Stimulated activated CD4-positive, alpha-beta T cell treated with anti-CD3 and anti-CD28 coated beads, Interleukin-2, amount 100 ng/mL, for 24 hours (primary cell): ENCODE measurements at places on chromosomes 5 and 9.

DNA sequence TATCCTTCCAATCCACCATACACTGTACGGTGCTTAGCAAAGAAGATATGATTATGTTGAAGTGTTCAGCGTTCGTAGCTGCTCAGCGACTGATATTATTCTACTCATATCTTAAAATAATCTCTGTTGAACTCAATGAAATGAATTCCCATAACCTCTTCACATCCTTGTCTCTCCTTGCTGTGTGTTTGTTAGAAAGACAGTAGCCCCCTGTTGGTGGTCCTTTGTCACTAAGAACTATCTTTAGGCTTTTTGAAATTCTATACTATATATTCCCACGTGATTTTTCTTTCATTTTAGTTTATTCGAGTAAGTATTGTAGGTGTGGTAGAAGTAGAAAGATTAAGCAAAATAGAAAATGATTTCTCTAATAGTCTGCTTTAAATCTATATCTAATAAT is 762.8 kb upstream of the WWC1 start:
- DNase-seq, result no peak

- peak; percentile 68 for DNase-seq
These were observed 72.8 kb downstream of the PSAT1 start for GRCh38 chr9:78369639-78370219.

GRCh38 chr5:11482011-11482410 is 422.2 kb downstream of the CTNND2 start:
- DNase-seq, result no peak

- DNase-seq, result no peak
These were observed 29.8 kb downstream of the CORO2A start for GRCh38 chr9:98162613-98163012.

GRCh38 chr5:121725450-121725849 is 126.2 kb upstream of the FTMT start:
- DNase-seq, result no peak

DNA sequence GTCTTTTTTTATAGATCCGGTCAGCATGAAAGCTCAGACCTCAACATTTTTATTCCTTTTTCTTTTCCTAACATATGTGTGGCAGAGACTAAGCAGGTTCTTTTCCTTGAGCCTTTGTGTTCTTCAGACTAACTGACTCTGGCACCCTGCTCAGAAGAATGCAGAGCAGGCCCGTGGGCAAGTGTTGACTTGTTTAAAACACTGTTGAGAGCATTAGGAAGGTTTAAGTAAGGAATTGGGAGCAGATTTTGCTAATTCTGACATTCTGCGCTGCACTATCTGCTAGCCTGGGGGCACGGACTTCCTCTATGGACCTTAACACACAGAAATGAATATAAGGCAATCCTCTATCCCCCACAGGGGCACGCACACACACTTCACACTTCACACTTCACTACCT is 182.5 kb upstream of the PIK3R1 start:
- DNase-seq, result no peak

DNA sequence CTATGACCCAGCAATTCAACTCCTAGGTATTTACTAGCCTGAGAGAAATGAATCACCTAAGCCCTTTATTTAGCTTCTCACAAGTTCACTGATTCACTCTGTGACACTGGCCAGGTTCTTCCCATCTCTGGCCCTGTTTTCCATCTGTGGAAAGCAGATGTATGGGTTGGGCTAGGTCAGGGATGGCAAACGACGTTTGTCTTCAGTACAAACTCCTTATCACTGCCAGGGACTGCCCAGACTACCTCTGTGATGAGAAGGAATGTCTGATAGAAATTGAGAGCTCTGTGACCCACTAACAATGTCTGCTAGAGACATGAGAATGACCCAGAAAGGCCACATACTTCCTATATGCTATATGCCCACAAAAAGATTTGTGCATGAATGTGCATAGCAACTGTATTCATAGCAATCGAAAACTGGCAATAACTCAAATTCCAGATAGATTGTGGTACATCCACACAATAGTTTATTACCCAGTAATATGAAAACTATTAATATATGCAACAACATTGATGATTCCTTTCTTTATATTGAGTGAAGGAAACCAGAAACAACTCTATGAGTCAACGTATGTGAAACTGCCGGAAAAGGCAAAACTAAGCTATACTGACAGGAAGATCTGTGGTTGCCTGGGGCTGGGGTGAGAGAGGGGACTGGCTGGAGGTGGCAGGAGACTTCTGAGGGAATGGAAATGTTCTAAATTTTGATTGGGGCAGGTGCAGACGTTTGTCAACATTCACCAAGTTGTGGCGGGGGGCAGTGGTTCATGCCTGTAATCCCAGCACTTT is 32.0 kb upstream of the ADAM19 start:
- DNase-seq, result peak; percentile 66

GRCh38 chr5:116360008-116360853 is 214.4 kb downstream of the SEMA6A start:
- no peak for DNase-seq

GRCh38 chr5:125209650-125210049 is 463.2 kb upstream of the ZNF608 start:
- DNase-seq, result no peak

DNA sequence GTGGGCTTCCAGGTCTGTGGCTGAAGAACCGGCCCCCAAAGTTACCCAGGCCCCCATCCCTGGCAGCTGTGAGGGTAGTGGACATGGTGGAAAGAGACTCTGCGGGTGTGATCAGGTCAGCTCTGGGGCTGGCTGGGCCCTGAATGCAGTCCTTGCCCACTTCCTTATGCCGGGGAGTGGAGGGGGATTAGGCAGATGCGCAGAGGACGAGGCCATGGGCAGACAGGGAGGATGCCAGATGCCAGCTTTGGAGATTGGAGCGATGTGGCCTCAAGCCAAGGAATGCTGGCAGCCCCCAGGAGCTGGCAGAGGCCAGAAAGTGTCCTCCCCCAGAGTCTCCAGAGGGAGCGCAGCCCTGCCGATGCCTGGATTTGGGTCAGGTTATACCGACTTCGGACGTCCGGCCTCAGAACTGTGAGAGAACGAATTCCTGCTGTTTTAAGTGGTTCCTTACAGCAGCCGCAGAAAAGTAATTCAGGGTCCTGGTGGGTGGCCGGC is 69.8 kb downstream of the ADAMTS2 start:
- DNase-seq, result no peak

- no peak for DNase-seq
These were observed 43.3 kb downstream of the IRX2 start for GRCh38 chr5:2708132-2708531.

GRCh38 chr5:30343707-30344106 is 849.8 kb upstream of the CDH6 start:
- no peak for DNase-seq

DNA sequence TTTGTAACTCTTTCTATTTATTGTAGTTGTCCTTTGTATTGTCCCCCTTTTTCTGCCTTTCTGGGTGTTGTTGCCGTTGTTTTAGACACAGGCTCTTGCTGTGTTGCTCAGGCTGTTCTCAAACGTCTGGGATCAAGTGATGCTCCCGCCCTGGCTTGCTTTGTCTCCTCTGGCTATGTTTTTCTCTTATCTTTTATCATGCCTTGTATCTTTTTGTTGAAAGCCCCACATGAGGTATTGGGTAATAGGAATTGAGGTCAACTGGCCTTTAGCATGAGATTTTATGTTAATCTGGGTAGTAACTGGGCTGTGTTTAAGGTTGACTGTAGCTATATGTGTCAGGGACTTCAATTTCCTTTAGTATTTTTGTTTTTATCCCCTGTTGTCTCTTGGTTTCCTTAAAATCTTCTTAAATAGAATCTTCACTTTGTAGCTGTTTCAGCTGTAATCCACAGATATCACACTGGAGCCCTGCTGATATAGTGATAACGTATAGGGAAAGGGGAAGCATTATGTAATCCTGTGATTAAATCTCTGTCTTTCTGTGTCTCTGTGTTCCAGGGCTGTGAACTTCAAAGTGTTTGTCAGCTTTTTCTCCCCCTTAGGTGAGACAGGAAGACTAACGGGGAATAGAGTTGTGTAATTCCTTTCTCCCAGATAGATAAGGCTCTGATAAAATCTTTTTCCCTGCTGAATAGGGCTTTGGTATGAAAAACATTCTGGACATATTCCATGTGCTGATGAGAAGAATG is 25.9 kb upstream of the CACNA1B start:
- no peak for DNase-seq

DNA sequence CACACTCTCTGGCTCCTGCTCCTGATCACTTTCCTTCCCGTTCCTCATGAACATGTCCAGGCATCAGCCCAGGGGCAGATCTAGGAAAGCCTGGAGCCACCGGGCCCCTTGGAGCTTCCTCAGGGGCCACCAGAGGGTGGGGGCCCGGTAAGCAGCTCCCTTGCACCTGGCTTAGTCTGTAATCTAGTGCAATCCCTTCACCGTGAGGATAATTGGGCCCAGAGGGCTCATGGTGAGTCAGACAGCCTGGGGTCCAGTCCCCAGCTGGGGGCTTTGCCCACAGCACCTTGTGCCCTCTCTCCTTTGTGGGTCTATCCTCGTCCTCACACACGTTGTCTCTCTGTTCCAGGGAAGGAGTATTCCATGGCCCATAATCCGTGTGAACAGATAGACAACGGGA is 10.4 kb upstream of the ALDH1B1 start:
- DNase-seq, result no peak

GRCh38 chr9:89388868-89389177 is 70.5 kb downstream of the SECISBP2 start:
- DNase-seq, result no peak

DNA sequence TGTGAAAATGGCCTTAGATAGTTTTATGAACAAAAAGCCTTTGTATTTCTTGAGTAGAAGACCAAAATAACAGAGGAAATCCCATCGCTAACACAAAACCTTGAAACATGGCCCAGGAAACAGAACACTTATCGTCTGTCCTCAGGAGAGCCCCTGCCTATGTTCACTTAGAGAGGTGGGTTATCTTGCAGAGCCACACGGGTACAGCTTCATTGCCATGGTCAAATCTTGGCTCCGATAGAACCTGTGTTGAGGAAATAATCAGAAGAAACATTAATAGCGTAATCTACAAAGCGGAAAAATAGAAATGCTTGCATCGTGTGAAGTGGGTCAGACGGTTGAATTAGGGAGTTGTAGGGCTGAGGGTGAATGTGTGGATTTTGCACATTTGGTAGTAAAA is 216.1 kb downstream of the MAST4 start:
- DNase-seq, result no peak

DNA sequence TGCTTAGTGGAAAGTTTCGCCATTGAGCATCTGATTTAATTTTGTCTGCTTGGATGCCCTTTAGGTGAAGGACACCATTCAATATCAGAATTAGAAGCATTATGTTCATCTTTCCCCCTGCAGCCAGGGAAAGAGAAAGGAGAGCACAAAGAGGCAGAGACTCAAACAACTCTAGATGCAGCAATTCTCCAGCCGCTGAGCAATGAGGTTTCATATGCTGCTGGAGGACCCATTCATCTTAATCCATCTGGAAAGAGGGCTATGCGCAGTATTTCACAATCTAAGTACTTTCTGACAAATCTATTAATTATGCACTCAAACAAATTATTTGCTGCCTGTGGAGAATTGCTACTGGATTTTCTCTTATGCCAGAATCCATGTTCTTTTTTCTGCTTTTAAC is 527.0 kb upstream of the TUSC1 start:
- DNase-seq, result no peak

GRCh38 chr9:106334081-106334480 is 528.9 kb upstream of the ZNF462 start:
- no peak for DNase-seq

DNA sequence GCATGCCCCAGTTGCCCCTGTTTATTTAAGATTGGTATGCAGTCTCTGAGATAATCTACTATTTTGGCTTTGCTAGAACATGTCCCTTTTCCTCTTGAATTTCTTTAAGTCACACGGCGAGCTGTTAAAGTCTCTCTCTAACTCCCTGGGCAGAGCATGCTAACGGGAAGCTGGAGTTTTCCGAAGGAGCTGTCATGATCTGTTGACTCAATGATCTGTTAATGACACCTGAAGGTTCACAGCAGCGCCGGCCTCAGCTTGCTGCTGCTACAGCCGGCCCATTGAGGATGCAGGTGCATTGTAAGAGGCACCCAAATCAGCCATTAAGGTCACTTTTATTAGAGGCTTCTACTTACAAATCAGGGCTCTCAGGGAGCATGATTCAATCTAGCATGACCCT is 1203.4 kb downstream of the MAT2B start:
- no peak for DNase-seq

DNA sequence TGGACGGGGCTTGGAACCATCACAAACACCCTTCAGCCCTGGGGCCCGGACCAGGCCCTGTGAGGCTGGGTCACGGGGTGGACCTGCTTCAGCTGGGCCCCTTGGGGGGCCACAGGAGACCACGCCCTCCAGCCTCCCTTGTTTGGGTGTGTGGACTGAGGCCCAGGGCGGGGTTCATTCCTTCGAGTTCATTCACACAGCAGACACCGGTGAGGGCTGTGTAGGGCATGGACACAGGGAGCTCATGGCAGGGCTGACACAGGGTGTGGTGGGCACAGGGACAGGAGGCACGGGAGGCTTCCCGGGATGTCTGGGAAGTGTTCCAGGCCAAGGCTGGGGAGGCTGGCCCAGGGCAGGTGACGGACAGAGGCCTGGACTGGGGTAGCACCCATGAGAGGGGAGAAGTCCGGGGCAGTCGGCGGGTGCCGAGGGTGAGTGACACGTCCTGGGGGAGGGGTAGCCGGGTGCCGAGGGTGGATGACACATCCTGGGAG is 8.9 kb downstream of the DNLZ start:
- DNase-seq, result no peak

- DNase-seq, result no peak
These were observed 180.8 kb downstream of the RASEF start for GRCh38 chr9:82882138-82882537.

DNA sequence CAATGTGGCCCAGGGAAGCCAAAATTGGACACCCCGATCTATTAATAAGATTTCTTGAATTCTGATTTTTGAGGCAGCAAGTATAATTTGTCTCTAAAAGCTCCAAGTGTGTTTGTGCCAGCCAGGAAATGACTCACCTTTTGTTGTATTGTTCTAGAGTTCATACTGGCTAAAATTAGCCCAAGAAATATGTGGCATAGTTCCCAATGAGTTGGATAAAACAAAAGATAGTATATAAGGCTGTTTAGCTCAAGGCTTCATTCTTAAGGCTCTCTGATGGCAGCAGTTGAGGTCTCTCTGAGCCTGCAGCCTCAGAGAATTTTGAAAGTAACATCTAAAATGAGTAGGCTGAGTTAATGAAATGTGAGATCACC is 21.6 kb downstream of the HMGXB3 start:
- DNase-seq, result no peak

GRCh38 chr5:175201393-175201792 is 242.6 kb downstream of the DRD1 start:
- DNase-seq, result no peak

- DNase-seq, result peak; percentile 18
These were observed 63.7 kb downstream of the MLLT3 start for GRCh38 chr9:20558566-20559016.

- no peak for DNase-seq
These were observed 83.8 kb upstream of the IL6ST start for GRCh38 chr5:56078278-56079156.

DNA sequence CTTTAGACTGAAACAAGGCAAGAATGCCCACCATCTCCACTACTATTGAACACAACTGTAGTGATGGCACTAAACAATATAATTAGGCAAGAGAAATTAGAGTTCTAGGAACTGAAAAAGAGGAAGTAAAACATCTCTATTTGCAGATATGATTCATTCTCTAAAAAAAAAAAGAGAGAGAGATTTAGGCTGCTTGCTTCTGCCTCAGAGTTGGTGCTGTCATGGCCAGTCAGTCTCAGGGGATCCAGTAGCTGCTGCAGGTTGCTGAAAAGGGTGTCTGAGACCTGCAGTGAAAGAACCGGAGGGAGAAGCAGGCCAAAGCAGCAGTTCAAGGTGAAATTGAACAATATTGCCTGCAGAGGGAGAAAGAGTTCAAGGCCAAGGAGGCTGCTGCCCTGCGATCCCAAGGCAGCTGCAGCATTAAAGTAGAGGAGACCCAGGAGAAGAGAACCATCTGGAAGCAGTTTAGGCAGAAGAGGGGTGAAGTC is 72.5 kb downstream of the AP3B1 start:
- no peak for DNase-seq
